K562 (cell line): ENCODE measurements at places on chromosomes 11 and 22. TPM values are rescaled to one million over a fixed set of nuclear protein-coding genes. Genes with fewer than 3 reads are reported as not detected.

DNA sequence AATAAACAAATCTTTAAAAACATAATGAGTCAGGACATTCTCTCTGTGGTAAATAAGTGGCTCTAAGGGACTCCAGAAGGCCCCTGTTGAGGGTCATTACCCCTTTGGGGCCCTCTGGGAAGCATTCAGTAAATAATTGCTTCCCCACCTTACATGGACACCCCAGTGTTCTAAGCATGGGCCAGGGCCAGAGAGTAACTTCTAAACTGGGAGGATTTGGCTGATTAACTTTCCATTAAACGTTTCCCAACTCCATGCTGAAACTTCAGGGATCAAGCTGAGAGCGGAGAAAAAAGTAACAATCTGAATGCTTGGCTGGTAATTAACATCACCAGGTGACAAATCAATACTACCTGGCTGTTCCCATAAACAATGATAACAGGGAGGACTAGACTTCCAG lies 783.9 kb upstream of the LRRC4C start:
- H3K27me3 ChIP-seq = no peaks in the 10 kb centered on the region
- H3K27ac ChIP-seq = no peak overlapping the region
- no peak for DNase-seq
- no peaks in the 10 kb centered on the region for H3K4me1 ChIP-seq

DNA sequence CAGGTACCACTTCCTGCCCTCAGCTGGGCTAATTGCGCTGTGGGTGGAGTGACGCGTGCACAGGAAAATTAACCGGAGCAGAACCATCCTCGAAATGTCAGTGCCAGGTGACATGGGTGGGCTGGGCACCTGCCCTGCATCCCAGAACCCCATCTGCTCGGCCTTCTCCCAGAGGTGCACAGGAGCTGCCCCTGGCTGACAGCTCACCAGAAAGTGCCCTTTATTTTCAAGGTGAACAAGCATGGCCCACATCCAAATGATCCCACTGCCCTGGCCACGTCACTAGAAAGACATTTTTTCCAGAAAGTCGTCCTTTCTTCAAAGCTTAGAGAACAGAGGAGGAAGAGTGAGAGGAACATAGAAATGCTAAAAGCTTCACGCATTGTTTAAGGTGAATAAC lies 4.1 kb upstream of the ELFN2 start:
- H3K4me3 ChIP-seq = no peak overlapping the region
- no peaks in the 10 kb centered on the region for H3K36me3 ChIP-seq

GDPD4 gene
- polyA plus RNA-seq = not detected in 2 replicates

DNA sequence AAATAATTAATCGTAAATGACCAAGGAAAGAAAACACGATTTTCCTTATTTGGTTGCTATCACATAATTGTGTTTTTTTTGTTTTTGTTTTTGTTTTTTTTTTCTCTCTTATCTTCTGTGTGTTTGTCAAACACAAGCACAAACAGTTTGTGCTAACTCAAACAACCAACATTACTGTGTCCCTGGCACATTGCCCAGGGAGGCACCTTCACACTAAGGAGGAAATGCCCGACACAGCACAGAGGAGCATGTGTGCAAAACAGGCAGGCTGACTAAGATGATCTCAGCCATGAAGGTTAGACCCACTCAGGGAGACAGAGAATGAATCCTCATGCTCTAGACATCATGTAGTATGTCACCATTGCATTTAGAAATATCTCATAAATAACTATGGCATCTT lies 130.1 kb downstream of the SOX6 start:
- no peak for DNase-seq
- H3K36me3 ChIP-seq = no peaks in the 10 kb centered on the region
- no peak overlapping the region for H3K4me3 ChIP-seq

RIMBP3C gene
- 0.17 TPM in 1 of 2 replicates, not detected in the other for polyA plus RNA-seq

CRYBA4 gene
- polyA plus RNA-seq = 0.93 and 2.1 TPM in 2 replicates

- DNase-seq = no peak
- H3K36me3 ChIP-seq = peaks cover 43% of the 10 kb centered on the region; the same call in 2 of the 3 replicates
- peaks cover 10% of the 10 kb centered on the region; the same call in 2 of the 3 replicates for H3K4me1 ChIP-seq
- H3K4me3 ChIP-seq = no peak overlapping the region
- H3K27ac ChIP-seq = no peak overlapping the region
- H3K27me3 ChIP-seq = no peaks in the 10 kb centered on the region
These were observed 14.3 kb upstream of the SREBF2 start for GRCh38 chr22:41818596-41818995.

SPTBN2 gene
- polyA plus RNA-seq = 31.4 and 33.3 TPM in 2 replicates

RIC8A gene
- 69.6 and 109 TPM in 2 replicates for polyA plus RNA-seq

MS4A12 gene
- polyA plus RNA-seq = not detected in 2 replicates

GRCh38 chr11:134460881-134461280 lies 48.8 kb upstream of the B3GAT1 start:
- H3K4me3 ChIP-seq = no peak overlapping the region
- H3K27me3 ChIP-seq = peaks cover 10% of the 10 kb centered on the region; the same call in 1 of the 3 replicates
- no peak overlapping the region for H3K27ac ChIP-seq
- H3K36me3 ChIP-seq = no peaks in the 10 kb centered on the region

IGLL5 gene
- not detected in 2 replicates for polyA plus RNA-seq

FAT3 gene
- polyA plus RNA-seq = not detected in 2 replicates

GRCh38 chr11:28539239-28540030 lies 431.2 kb downstream of the METTL15 start:
- H3K27me3 ChIP-seq = no peaks in the 10 kb centered on the region
- no peaks in the 10 kb centered on the region for H3K36me3 ChIP-seq
- no peaks in the 10 kb centered on the region for H3K4me1 ChIP-seq

OR56A1 gene
- polyA plus RNA-seq = not detected in 2 replicates

GRCh38 chr11:79081471-79082031 lies 359.3 kb downstream of the TENM4 start:
- H3K36me3 ChIP-seq = no peaks in the 10 kb centered on the region
- H3K27me3 ChIP-seq = no peaks in the 10 kb centered on the region
- DNase-seq = no peak
- no peaks in the 10 kb centered on the region for H3K4me1 ChIP-seq

GRCh38 chr11:64603411-64604110 lies 12.5 kb downstream of the SLC22A12 start:
- H3K27me3 ChIP-seq = peaks cover 54% of the 10 kb centered on the region
- H3K4me3 ChIP-seq = no peak overlapping the region
- no peaks in the 10 kb centered on the region for H3K36me3 ChIP-seq
- peaks cover 27% of the 10 kb centered on the region for H3K4me1 ChIP-seq
- DNase-seq = no peak

ARRB1 gene
- 24.2 and 30.6 TPM in 2 replicates for polyA plus RNA-seq

MOGAT2 gene
- polyA plus RNA-seq = not detected in 2 replicates
